Urinary bladder (tissue), 4 donors: ENCODE measurements at places on chromosomes 6 and 20. TPM values are rescaled to one million over a fixed set of nuclear protein-coding genes. Genes with fewer than 3 reads are reported as not detected.

DNA sequence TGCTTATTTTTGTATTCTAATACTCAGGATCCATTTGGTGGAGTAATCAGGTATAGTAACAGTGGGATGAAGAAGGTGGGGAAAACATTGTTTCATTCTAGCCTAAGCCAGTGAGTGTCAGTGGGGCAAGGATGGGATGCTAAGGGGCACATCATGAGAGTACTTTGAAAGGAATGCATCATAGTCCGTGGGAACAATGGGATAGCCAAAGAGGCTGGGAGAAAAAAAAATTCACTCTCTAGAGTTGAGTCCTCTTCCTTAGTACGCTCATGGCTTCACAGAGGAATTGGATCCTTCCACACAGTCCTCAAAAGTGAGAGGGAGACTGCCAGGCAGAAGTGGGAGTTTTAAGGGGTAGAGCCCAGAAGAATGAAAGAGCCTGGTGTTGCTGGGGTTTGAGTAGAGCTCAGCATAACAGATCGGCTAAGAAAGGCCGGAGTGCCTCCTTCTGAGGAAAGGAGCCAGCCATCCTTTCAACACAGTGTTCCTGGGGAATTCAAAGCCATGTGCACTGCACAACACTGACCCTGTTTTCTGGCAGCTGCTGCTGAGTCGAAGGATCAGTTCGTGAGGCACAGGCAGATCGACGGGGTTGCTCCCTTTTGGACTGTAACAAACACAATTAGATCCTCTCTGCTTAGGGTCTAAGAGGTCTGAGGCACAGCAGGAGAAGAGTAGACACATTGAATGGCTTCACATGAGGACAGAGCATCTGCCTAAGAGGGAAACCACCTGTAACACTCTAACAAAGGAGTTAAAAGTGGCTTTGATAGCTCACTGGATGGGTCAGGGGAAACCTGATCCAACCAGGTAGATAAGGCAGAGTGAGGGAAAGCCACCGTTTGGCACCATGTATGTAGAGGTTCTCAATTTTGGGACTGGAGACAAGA is 61.2 kb downstream of the ELOVL5 start:
- no peak for DNase-seq

DNA sequence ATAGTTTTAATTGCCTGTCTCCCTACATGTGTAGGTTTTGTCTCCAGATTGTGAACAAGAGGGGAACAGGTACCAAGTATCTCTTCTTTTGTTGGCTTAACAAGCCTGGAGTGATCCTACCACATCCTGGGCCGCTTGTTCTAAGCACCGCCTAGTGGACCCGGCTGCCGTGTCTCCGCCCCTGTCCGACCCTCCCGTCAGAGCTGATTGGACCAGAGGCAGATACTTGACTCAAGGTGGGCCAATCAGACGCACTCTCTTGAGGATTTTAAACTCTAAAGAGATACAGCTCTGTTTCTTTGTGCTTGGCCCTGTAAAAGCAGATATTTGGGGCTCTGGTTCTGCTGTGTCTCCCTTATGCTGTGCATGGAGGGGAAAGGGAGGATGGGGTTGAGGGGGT is 68.2 kb downstream of the PRDM1 start:
- no peak for DNase-seq

DNA sequence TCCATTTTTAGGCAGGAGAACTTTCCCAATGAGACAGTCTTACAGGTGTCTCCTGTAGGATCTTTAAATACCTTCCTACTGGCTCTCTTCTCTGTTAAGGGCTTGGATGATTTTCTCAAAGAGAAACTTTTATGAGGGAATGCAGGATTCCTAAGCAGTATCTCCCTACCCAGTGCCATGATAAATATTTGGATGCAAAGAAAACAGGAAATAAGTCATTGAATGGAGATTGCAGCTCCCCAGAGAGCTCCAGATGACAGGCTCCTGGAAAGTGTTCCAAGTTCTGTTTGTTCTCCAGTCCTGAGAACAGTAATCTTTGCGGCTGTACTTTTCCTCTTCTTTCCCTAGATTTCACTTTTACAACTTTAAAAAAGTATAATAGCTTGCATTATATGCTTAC is 2.4 kb upstream of the SCGN start:
- DNase-seq: no peak

DNA sequence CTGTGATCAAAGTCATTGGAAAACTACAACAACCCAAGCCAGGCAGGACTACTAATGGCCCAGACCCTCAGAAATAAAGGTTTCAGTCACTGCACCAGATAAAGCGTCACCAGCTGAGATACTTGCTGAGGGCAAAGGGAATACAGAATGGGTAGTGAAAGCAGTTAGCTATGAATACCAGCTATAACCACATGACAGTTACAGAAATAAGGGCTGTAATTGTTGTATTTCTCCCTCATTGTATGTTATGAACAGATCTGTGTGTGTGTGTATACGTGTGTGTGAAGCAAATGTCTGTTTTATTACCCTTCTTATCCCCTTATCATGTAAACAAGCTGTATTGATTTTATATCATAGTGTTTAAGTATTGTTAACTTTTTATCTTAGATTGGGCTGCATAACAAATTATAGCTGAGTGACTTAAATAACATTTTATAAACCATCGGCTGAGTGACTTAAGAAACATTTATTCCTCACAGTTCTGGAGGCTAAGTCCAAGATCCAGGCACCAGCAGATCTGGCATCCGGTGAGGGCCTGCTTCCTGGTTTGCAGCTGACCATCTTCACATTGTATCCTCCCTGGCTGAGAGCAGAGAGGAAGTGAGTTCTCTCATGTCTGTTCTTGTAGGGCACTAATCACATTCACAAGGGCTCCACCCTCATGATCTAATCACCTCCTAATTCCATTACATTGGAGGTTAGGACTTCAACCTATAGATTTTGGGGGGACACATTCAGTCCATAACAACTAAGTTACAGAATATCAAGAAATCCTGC is 46.0 kb upstream of the VSX1 start:
- no peak for DNase-seq

DNA sequence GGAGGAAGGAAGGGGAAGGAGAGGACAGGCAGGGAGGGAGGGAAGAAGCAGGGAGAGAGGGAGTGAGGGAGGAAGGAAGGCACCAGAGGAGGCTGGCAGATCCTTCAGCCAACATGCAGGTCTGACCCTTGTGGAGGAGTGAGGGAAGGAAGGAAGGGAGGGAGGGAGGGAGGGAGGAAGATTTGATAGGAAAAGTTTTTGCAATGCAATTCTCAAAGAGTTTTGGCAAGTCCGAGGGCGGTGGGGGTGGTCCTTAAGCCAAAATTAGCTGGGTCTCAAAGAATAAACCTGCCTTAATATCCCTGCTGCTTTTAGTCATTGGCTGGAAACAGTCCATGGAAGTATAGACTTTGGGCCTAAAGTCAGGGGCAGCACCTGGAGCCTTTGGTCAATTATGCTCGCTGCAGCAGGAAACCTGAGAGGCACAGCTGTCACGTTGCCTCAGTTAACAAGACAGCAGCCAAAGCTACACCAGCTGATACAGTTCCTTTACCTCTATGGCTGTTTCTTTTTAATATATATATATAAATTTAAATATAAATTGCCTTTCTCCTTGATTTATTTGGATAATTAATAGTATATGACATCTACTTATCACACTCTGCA is 115.7 kb upstream of the RALGAPA2 start:
- no peak for DNase-seq

GRCh38 chr20:18839507-18840247 is 26.1 kb downstream of the SCP2D1 start:
- DNase-seq: no peak

DNA sequence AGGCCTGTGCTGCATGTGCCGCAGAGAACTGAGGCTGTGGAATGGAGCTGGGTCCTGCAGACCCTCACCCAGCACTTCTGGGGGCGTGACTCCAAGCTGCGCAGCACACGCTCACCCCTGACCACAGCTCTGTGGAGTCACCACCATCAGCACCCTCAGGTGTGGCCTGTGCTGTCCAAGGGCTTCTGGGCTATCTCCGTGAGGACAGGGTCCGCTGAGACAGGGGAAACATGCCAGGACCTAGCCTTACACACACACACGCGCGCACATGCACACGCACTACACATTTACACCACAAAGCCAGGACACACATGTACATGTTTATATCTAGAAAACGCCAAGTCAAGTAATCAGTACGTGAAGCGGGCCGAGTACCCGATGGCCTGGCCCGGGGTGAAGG is 26.8 kb upstream of the TCFL5 start:
- DNase-seq: no peak

GRCh38 chr20:23187751-23188150 is 101.6 kb upstream of the CD93 start:
- no peak for DNase-seq

GRCh38 chr20:36584018-36584481 is 10.7 kb downstream of the TGIF2 start:
- DNase-seq: no peak

GRCh38 chr6:87250019-87250418 is 72.4 kb upstream of the SMIM8 start:
- no peak for DNase-seq

- DNase-seq: no peak
Observed at GRCh38 chr20:40938020-40938419, 90.6 kb upstream of the TOP1 start.

DNA sequence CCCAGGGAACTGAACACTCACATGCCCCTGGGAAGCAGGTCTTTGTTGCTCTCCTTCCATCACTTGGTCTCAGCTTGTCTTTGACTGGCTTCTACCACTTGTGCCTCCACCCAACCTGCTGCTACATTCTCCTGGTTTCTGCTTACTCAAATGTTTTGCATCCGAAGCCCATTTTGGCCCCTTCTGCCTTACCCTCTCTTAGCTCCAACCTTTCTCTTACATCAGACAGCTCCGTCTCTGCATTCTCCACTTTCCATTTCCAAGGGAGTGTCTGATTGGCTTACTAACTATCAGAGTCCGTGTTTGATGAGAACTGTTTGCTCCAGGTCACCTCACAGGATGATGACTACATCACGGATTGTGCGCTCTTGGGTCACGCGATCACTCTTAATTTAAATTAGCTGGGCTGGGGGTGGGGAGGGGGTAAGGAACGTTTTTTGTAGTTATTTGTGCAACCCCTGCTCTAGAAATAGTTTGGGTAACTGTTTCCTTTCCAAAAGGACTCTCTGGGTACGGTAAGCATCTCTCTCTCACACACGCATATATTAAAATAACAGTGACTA is 844 bp upstream of the ABRACL start:
- no peak for DNase-seq

DNA sequence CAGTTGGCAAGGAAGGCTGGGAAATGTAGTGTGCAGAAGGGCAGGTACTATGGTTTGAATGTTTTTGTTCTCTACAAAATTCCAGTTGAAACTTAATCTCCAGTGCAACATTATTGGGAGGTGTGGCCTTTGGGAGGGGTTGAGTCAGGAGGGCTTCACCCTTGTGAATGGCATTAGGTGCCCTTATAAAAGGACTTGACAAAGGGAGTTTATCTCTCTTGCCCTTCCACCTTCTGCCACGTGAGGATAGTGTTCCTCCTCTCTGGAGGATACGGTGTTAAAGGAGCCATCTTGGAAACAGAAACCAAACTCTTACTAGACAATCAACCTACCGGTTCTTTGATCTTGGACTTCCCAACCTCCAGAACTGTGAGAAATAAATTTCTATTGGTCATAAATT is 82.2 kb upstream of the LRFN2 start:
- no peak for DNase-seq

- DNase-seq: no peak
Observed at GRCh38 chr6:39792540-39793450, 619 bp downstream of the DAAM2 start.

DNA sequence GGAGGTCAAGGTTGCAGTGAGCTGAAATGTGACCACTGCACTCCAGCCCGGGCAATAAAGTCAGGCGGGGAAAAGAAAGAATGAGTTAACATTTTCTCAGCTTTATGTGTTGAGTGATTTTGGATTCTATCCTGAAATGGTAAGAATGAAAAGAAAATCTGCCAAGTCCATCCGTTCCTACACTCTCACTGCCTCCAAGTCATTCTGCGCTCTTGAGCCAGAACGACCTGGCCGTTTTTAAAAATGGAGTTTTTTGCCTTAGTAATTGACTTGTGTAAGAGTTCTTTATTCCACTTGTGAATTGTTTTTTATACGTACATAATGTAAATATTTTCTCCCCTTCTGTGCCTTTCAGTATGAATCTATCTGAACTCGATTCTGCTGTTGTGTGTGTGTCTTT is 28.7 kb downstream of the DNAJC5 start:
- DNase-seq: no peak

OR2H2 gene
- total RNA-seq: not detected

PLCB4 gene
- 32.1 TPM for total RNA-seq

JAG1 gene
- total RNA-seq: 131 TPM

DPPA5 gene
- total RNA-seq: not detected

PACSIN1 gene
- total RNA-seq: 0.32 TPM
